Omental fat pad (tissue), 4 donors: ENCODE measurements at places on chromosomes 6 and 20. TPM values are rescaled to one million over a fixed set of nuclear protein-coding genes. Genes with fewer than 3 reads are reported as not detected.

GRCh38 chr20:24321973-24322372, 147.5 kb upstream of the SYNDIG1 start:
- DNase-seq = no peak

DNA sequence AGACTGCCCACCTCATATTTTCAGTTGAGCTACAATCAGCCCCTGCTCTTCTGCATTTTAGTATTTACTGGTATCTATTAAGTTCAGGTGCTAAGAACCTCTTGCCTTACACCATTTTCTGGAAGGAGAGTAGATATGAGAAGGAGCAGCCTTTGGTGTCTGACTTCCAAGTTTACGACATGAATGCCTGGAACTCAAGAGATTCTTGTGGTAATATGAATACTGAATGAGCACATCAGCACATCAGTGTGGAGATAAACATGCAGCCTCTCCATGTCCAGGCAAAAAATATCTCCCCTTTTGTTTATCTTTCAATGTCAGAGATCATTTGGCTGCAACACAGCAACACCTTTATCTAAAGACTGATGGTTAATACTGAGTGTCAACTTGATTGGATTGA, 65.8 kb upstream of the THEMIS start:
- DNase-seq = no peak

ZBTB9 gene
- 7.4 TPM for total RNA-seq

DNA sequence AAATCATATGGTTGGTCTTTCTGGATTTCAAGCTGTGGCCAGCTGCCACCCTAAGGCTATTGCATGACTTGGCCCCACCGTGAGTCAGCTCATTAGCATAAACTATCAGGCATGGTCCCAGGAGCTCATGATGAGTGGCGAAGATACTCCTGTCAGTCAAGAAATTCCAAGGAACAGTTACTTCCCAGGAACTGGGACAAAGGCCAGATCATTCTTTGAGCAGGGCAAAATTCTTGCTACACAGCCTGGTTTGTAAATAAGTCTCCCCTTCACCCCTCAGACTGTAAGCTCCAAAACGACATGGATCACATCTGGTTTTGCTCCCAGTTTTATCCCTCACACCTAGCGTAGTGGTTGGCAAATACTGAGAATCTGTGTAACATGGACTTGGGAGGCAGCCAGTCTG, 33.0 kb upstream of the KIAA1586 start:
- DNase-seq = no peak

- no peak for DNase-seq
Measured at GRCh38 chr6:88166493-88167351, 575 bp upstream of the CNR1 start.

- no peak for DNase-seq
Measured at GRCh38 chr20:23290761-23291574, 59.6 kb upstream of the NXT1 start.

- no peak for DNase-seq
Measured at GRCh38 chr6:25316626-25317025, 37.5 kb downstream of the CARMIL1 start.

DNA sequence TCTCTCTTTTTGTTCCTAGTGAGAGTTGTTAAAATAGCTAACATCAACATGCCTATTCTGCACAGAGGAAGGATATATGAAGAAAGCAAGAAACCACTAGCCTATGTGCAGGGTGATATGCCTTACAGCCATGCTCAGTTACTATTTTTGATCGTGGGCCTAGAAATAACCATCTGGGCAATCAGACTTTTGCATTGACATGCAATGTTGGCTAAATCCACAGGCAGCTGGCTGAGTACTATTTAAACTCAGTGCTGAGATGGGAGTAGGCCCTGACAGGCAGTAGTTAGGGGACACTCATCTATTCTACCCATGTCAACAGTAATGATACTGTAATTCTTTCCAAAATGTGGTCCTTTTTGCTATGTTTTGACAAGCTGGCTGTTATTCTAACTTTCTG, 89.6 kb downstream of the HDGFL1 start:
- DNase-seq = no peak

GRCh38 chr20:45279992-45280391, 25.6 kb upstream of the SLPI start:
- no peak for DNase-seq

GRCh38 chr6:90175627-90176538, 120.8 kb downstream of the BACH2 start:
- DNase-seq = no peak

- no peak for DNase-seq
Measured at GRCh38 chr6:97048771-97049170, 124.2 kb downstream of the KLHL32 start.

GRCh38 chr6:10852361-10852960, 14.1 kb upstream of the MAK start:
- DNase-seq = no peak

DNA sequence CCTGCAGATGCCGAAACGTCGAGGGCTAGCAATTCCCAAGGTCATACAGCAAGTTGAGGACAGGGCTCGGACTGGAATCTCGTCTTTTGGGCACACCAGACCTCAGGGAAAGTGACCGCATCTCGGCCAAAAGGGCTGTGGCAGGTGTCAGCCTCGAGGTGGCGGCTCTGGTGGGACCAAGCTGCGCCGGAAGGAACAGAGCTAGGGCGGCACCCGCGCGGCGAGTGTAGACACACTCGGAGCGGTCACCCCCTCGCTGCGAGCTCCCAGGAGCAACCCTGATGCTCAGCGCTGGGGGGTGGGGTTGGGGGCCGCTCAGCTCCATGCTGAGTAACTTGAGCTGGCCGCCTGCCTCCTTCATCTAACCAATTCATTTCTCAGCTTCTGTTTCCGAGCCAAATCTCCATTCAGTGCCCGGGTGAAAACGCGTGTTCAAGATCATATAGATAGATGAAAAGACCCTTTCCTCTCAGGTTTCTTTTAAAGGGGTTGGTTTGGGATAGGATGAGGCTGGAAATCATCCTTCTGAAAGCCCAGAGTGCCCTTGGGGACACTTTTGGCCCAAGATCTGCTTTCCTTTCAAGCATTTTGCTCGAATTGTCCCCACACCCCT, 2.2 kb upstream of the TUBB2B start:
- no peak for DNase-seq

GRCh38 chr6:113909224-113909856, 52.2 kb downstream of the MARCKS start:
- no peak for DNase-seq

GRCh38 chr6:33770124-33770832, 18.7 kb downstream of the LEMD2 start:
- DNase-seq = no peak

- DNase-seq = no peak
Measured at GRCh38 chr6:166025149-166025898, 142.3 kb downstream of the TBXT start.
